ENCODE measurements at places on chromosomes 16 and 17.

- DNase-seq: no peak
These were observed 265.5 kb downstream of the C16orf95 start for GRCh38 chr16:87051526-87052320.

DNA sequence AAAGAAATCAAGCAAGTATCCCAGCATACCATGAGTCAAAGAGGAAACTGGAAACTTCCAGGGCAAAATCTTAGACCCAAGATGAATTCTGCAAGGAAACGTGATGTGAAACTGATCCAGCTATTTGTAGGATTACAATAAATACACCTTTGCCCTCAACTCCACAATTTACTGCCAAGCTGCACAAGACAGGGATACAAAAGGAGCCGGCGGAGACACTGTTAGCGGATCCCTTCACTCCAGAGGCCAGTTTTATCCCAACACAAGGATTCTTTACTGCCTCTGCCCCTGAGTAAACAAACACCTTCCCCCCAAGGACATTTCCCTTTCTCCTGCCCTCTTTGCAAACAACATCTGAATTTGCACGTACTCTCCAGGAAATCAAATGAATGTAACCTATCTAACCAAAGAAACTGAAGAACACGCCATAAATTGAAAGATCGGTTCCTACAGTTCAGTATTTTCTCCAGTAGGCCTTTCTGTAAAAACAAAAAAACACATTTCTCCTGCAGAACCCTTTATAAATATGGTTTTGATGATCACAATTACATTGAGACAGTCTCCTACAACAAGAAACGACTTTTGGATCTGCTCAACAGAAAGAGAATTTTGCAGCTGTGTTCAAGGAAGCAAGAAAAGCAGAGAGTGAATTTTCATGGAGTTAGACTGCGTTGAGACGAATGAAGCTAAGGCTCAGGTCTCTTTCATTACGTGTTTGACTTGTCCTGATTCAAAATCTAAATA lies 1.4 kb upstream of the CBX2 start:
- no peak for DNase-seq

DNA sequence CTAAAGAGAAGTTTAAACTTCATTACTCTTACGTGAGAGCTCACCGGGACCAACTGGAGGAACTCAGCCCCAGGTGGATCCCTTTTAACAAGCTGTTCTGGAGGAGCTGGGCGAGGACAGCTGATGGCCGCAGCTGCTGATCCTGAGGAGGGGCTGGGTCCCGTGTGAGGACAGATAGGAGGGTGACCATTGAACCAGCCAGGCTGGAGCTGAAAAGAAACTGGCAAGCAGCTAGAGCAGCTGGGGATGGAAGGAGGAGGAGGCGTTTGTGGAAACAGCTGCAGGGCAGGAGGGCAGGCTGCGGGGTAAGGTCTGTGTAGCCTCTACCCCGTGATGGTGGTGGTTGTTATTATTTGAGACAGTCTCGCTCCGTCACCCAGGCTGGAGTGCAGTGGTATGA lies 119.5 kb downstream of the AATF start:
- no peak for DNase-seq

DNA sequence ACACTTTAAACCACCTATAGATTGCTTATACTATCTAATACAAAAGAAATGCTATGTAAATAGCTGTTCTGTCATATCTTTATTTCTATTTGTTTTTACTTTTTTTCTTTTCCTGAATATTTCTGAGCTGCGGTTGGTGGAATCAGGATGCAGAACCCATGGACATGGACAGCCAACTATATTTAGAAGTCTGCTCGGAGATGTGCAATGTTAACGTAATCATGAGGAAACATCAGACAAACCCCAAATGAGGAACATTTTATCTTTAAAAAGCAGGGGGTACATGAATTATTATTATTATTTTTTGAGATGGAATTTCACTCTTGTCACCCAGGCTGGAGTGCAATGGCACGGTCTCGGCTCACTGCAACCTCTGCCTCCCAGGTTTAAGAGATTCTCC lies 31.4 kb upstream of the GHDC start:
- no peak for DNase-seq

DNA sequence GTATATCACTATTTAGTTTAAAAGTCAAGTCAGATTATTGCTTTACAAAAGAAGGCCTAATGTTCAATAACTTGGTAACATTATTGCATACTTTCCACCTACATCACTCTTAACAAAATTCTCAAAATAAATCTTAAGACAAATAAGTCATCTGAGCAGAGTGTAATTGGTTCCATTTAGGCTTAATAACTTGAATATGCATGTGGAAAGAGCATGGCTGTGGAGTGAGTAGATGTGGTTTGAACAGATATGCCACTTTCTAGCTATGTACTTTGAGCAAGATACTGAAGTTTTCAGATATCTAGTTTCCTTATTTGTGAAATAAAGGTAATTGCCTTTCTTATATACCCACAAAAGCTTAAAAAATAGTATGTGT lies 6.7 kb upstream of the EVI2A start:
- no peak for DNase-seq

DNA sequence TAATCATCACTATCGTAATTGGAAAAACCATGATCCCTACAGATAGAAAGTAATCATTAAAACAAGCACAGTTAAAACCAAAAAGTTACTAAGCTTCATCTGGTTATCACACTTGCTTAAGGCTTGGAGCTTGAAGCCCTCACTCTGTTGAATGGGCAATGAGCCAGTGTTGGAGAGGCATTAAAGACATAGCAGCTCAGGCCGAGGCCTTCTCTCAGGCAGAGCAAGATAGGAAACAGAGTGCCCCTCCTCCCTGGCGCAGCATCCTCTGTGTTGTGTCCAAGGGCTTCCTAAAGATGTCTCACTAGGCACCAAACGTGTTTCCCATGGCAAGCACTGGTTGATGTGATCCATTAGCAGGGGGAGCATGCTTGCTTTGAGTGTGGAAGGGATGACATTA lies 34.9 kb upstream of the LGALS9 start:
- no peak for DNase-seq

DNA sequence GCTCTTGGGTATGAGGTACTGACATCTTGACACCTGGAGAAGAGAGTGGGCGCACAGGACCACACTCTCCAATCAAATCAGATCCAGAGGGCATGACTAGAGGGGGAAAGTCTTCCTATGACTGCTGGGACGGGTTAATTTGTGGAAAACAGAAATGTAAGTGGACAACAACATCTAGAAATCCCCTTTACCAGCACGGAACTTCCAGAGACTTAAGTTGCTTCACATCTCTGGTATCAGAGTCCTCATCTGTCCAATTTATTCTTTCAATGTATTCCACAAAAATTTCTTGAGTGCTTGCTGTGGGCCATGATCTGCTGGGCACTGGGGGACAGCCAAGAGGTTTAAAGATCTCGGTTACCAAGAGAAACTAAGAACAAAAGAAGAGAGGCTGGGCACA lies 159.2 kb downstream of the COPRS start:
- DNase-seq: no peak

- peak; percentile 61 for DNase-seq
These were observed at the start of gene FMNL1 for GRCh38 chr17:45221081-45222013. Gene FMNL1 (plus strand): TSS chr17:45221885. CDS start chr17:45222125, 240 bp downstream.

DNA sequence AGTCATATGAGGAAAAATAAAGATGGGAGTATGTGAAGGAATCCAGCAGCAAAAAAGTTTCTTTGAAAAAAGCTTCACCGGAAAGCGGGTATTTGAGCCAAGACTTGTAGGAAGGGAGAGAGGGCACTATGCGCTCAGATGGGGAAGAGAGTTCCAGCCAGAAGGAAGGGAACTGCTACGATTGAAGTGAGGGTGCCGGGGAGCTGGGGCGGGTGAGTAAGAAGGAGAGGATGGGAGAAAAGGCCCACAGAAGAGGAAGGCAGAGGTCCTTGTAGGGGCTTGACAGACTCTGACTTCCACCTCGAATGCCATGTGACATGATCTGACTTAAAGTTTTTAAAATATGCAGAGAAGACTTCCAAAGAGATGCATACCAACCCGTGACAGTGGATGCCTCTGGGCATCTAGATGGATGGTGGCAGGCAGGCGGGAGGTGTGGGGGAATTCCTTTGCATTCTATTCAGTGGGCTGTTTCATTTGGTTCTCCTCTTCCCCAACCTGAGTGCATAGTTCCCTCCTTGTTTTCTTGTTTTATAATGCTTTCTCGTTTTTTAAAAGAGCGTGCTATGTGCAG lies 44.9 kb downstream of the CDRT4 start:
- DNase-seq: no peak

DNA sequence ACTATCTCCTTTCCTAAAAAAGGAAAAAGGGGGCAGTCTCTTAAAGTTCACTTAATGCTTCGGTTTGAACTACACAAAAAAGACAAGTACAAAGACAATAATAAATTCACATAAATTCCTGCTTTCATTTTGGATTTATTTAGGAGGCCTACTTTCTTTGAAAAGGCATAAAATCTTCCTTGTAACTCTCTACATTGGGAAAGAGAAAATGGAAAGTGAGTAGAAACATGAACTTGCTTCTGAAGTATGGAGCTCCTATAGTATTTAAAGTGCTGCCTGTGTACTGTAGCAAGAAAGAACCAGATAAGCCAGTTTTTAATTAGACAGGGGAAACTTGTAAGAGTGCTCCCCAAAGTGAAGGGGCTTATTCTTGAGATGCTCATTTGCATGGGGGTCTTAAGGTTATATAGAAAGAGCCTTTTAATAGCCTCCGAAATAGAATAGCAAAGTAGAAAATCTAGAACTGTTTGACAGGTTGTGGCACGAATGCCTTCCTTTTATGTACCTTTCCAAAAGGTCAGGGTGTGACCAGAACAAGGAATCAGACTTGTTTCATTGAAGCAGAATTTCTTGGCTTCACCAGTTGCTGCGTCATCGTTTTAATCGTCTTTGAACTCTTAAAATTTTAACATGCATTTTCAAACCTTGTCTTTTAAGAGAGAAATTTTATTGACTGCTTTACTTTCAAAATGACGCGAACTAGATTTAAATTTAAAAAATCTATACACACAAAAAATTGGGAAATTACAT lies 12.9 kb downstream of the GAN start:
- DNase-seq: no peak

DNA sequence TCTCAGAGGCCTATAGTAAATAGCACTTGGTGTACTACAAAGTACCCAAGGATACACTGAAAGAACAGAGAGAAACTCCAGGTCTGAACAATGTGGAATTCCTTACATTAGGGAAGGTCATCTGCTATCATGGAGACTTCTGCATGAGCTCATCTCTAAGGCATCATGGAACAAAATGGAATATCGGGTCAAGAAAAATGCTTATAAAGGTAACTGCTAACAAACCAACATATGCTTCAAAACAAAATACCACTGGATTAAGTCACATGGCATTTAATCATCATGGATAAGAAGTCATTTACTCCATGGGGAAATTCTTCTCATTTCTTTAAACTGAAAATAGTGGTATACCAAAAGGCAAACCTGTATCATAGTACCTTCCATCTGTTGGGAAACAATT lies 34.2 kb downstream of the TXNDC11 start:
- DNase-seq: no peak

- no peak for DNase-seq
These were observed 73.0 kb upstream of the FOXF1 start for GRCh38 chr16:86437348-86437747.

- no peak for DNase-seq
These were observed at the start of gene DERL2 for GRCh38 chr17:5485270-5486205. Gene DERL2 (minus strand): TSS chr17:5486178. CDS start chr17:5486161, 17 bp downstream.

DNA sequence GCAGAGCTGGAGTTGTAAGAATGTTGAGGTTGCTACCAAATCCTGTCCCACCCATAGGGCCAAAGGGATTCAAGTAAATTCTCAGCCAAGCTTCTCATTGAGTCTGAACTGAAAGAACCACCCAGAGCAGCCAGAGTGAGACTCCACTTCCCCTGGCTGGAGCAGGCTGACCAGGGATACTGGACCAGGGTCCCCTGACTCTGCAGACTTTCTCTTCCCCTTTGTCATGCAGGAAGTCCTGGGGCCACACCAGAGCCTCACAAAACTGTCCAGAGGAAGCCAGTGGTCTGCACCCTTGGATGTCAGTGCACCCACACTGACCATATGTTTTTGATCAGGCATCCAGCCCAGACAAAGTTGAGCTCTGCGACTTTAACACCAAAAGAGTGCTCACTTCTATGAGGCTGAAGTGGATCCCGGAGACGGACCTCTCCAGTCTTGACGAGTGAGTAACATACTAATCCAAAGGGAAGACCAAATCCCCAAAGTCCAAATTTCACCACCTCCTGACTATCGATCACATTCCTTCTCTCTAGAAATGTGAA lies 4.1 kb downstream of the NXN start:
- no peak for DNase-seq

DNA sequence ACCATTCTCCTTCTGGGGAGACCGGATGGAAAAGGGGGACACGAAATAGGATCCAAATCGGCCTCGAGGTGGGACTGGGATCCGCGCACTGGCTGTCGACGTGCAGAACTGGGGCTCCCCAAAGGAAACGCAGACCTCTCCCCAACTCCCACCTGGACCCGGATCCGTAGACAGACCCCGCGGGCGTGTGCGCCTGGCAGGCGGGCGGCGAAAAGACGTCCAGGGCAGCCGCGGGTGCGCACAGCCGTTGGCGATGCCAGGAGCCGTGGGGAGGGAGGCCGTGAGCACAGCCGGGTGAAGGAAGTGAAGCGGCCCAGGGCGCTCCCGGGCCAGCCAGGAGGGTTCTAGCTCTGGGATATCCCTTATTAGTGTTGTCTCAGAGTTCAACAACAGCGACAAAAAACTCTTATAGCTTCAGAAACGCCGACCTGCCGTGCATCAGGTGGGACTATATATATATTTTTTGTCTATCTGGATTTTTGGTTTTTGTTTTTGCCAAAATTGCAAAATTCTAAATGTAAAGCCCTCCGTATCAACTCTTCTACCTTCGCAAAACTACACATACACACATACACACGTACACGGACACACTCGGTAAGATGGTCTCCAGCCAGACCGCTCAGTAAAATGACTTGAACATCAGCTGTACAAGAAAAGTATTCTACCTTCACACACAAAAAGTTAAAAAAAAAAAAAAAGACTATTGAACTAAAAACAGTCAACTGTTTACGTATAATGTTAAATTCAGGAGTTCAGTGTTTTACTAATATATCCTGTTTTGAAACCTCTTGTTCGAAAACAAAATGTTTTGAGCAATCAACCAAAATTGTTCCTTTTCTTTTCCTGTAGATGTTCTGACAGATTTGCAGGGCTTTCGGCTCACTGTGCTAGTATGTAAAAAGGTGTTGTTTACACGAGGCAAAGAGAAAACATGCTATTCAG lies 5.2 kb upstream of the AATF start:
- no peak for DNase-seq

- peak; percentile 61 for DNase-seq
These were observed 64.2 kb downstream of the PITPNC1 start for GRCh38 chr17:67441052-67441895.

- DNase-seq: no peak
These were observed 319.0 kb upstream of the C16orf82 start for GRCh38 chr16:26747760-26748159.
